ENCODE measurements at places on chromosomes 7 and 10. TPM values are rescaled to one million over a fixed set of nuclear protein-coding genes. Genes with fewer than 3 reads are reported as not detected.

GRCh38 chr7:122040147-122040546 is 103.9 kb downstream of the AASS start:
- H3K4me3 ChIP-seq: no peak overlapping the region
- no peaks in the 10 kb centered on the region for H3K4me1 ChIP-seq
- no peak overlapping the region for H3K27ac ChIP-seq
- no peaks in the 10 kb centered on the region for H3K27me3 ChIP-seq
- H3K36me3 ChIP-seq: no peaks in the 10 kb centered on the region

GRCh38 chr10:72331575-72332422 is 22.9 kb downstream of the DNAJB12 start:
- DNase-seq: peak; percentile 97
- no peaks in the 10 kb centered on the region for H3K27me3 ChIP-seq
- H3K36me3 ChIP-seq: no peaks in the 10 kb centered on the region

- DNase-seq: no peak
- no peaks in the 10 kb centered on the region for H3K27me3 ChIP-seq
- H3K27ac ChIP-seq: no peak overlapping the region
- no peak overlapping the region for H3K4me3 ChIP-seq
Measured at GRCh38 chr7:80520199-80520598, 8.3 kb upstream of the GNAT3 start.

- no peak overlapping the region for H3K4me3 ChIP-seq
- no peak for DNase-seq
- no peaks in the 10 kb centered on the region for H3K36me3 ChIP-seq
- no peaks in the 10 kb centered on the region for H3K4me1 ChIP-seq
- H3K27me3 ChIP-seq: no peaks in the 10 kb centered on the region
Measured at GRCh38 chr10:58919927-58920654, 256.4 kb upstream of the PHYHIPL start.

VAX1 gene
- not detected for total RNA-seq

GRCh38 chr7:33558549-33559323 is 346.6 kb upstream of the BMPER start:
- no peaks in the 10 kb centered on the region for H3K36me3 ChIP-seq
- no peaks in the 10 kb centered on the region for H3K4me1 ChIP-seq
- DNase-seq: no peak

- peaks cover 39% of the 10 kb centered on the region for H3K4me1 ChIP-seq
- no peak for DNase-seq
- no peaks in the 10 kb centered on the region for H3K27me3 ChIP-seq
Measured at GRCh38 chr10:5507649-5508131, 8.3 kb upstream of the CALML5 start.

PODXL gene
- 36.9 TPM for total RNA-seq

GRCh38 chr7:2622869-2623697 is 8.7 kb upstream of the TTYH3 start:
- peaks cover 21% of the 10 kb centered on the region for H3K4me1 ChIP-seq
- no peak overlapping the region for H3K4me3 ChIP-seq
- H3K27ac ChIP-seq: no peak overlapping the region
- no peak for DNase-seq

GRCh38 chr10:119768455-119769094 is 42.7 kb downstream of the INPP5F start:
- no peaks in the 10 kb centered on the region for H3K27me3 ChIP-seq
- no peaks in the 10 kb centered on the region for H3K36me3 ChIP-seq
- no peak overlapping the region for H3K27ac ChIP-seq
- DNase-seq: no peak
- no peak overlapping the region for H3K4me3 ChIP-seq

DNA sequence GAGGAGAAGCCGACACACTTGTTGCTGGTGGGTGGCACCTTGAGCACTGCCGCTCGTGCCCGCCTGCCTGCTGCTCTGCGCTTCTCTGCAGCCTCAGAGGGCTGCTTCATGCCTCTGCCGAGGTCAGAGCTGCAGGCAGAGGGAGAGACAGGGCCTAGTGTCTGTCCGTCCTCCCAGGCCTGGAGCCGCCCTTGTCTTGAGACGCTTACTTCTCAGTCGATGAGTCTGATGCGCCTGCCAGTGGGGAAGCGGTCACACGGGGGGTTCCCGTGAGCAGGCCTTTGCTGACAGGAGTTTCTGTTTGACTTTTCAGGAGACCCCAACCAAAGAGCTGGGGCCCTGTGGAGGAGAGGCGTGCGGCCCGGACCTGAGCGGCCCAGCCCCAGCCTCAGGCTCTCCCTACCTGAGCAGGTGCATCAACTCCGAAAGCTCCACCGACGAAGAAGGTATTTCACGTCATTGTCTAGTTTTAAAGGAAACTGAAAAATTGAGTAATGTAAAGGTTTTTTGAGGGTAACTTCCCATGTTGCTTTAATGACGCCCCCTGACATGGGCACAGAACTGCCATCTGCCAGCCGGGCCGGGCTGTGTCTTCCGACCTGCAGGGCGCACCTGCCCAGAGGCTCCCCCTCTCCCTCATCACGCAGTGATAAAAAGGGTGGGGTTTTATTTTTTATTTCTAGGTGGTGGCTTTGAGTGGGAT is 7.8 kb upstream of the BHLHA15 start:
- peaks cover 12% of the 10 kb centered on the region for H3K36me3 ChIP-seq
- H3K27me3 ChIP-seq: no peaks in the 10 kb centered on the region
- DNase-seq: no peak
- no peak overlapping the region for H3K4me3 ChIP-seq
- H3K4me1 ChIP-seq: no peaks in the 10 kb centered on the region

- peaks cover 8% of the 10 kb centered on the region for H3K36me3 ChIP-seq
- H3K4me1 ChIP-seq: peaks cover 17% of the 10 kb centered on the region
- peak overlapping the region; percentile 29 for H3K27ac ChIP-seq
- DNase-seq: peak; percentile 60
- no peaks in the 10 kb centered on the region for H3K27me3 ChIP-seq
Measured at GRCh38 chr7:128084896-128085608, 53.8 kb upstream of the LRRC4 start.

SPDYE17 gene
- not detected for total RNA-seq

DNA sequence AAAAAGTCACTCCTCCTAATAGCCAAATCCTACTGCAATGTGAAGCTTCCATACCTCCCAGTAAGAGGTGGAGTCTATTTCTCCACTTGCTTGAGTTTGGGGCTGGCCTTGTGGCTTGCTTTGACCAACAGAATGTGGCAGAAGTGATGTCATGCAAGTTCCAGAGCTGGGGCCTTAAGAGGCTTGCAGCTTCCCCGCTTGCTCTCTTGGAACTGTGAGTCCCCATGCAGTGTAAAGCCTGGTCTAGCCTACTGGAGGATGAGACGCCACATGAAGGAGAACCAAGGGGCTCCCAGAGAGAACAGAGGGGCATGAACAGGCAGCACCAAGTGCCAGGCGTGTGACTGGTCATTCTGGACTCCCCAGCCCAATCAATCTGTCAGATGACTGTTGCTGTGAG is 58.6 kb upstream of the OPALIN start:
- no peaks in the 10 kb centered on the region for H3K27me3 ChIP-seq
- no peaks in the 10 kb centered on the region for H3K36me3 ChIP-seq
- H3K27ac ChIP-seq: no peak overlapping the region

LIPN gene
- not detected for total RNA-seq

DNA sequence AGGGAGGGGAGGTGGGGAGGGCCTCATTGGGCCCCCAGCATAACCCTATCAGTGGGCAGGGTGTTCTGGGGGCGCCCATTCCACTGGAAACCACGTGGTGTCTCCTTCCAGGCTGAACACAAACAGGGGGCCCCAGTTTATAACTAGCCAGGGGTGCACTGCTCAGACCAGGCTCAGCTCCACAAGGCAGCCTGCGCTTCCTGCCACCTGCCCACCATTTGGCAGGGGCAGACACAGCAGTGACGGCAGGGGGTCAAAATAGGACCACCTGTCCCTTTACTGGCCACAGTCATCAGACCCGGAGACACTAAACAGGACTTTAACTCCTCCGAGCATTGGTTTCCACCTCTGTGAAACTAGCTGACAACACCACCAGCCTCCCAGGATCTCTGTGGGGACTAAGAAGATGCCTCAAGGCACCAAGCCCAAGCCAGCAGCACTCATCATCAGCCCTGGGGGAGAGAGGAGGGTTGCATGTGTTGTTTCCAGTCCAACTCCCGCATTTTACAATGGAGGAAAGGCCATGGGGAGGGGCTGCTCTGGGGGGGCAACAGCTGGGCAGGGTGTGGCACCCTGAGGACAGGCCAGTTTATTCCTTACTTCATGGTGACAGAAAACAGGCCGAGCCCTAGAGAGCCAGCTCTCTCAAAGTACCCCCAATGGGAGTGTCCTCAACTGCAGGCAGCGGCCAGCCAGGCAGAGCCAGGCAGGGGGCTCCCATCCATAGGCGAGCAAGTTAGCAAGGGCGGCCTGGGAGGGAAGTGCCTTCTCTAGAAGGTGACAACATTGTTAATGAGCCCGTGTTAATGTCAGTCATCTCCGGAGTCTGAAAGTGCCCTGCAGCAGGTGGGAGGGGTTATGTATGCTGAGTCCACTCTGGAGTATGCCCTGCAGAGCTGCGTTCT is 127.6 kb downstream of the TNS3 start:
- peak overlapping the region; percentile 92 for H3K27ac ChIP-seq
- no peaks in the 10 kb centered on the region for H3K36me3 ChIP-seq
- H3K4me3 ChIP-seq: no peak overlapping the region
- H3K4me1 ChIP-seq: peaks cover 75% of the 10 kb centered on the region

- DNase-seq: no peak
- H3K27ac ChIP-seq: no peak overlapping the region
- H3K27me3 ChIP-seq: no peaks in the 10 kb centered on the region
- no peak overlapping the region for H3K4me3 ChIP-seq
- no peaks in the 10 kb centered on the region for H3K36me3 ChIP-seq
Measured at GRCh38 chr10:59745163-59745650, 8.0 kb downstream of the MRLN start.

- no peaks in the 10 kb centered on the region for H3K36me3 ChIP-seq
- no peaks in the 10 kb centered on the region for H3K4me1 ChIP-seq
- H3K27me3 ChIP-seq: no peaks in the 10 kb centered on the region
- H3K4me3 ChIP-seq: no peak overlapping the region
- no peak overlapping the region for H3K27ac ChIP-seq
Measured at GRCh38 chr7:130961128-130961601, 227.2 kb upstream of the KLF14 start.

GRCh38 chr10:3654980-3655379 is 130.0 kb downstream of the KLF6 start:
- peaks cover 5% of the 10 kb centered on the region for H3K4me1 ChIP-seq
- no peak overlapping the region for H3K4me3 ChIP-seq
- no peaks in the 10 kb centered on the region for H3K27me3 ChIP-seq
- H3K27ac ChIP-seq: no peak overlapping the region
- no peak for DNase-seq
- H3K36me3 ChIP-seq: no peaks in the 10 kb centered on the region

DNA sequence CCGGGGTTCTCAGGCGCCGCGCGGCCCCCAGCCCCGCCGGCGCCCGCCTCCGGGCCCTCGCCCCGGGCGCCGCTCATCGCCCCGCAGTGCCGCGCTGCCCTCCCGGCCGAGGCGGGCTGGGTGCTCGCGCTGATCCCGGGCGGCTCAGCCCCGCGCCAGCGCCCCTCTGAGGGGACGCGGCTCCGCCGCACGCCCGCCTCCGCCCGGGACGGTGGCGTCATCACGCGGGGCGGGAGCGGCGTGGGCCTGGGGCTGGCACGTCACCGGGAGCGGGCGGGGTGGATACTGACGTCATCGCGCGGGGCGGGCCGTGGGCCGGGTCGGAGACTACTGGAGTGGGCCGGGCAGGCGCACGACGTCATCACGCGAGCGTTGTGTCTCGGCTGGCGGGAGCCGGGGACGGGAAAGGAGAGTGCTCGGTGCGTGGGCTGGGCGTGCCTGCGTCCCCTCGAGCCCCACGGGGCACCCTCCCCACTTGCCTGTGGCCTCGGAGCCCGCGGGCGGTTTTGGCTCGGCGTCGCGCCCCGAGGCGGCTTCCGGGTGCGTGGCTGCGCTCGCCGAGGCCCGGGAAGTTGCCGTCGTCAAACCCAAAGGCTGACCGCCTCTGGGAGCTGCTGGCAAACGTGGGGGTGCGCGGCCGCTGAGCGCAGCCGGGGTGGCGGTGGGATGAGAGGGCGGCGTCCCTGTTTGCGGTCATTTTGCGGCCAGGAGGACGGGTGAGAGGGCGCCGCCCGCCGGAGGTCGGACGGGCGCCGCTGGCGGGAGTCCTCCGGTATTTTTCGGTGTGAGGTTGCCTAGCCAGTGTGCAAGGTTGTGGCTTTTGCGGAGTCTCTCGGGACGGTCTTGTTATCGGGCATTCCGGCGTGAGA is at the start of gene ESYT2:
TSS of gene ESYT2 (minus strand) at position 168 of the 869 bp plus-strand sequence. CDS start at position 77, 91 bp downstream.
- peak within 1 kb of the TSS; percentile 100 for H3K27ac ChIP-seq
- DNase-seq: peak; percentile 98
- H3K36me3 ChIP-seq: no peaks in the 10 kb centered on the region
- H3K4me3 ChIP-seq: peak within 1 kb of the TSS; percentile 85

ADIRF gene
- total RNA-seq: 113 TPM

- H3K4me1 ChIP-seq: peaks cover 6% of the 10 kb centered on the region
- no peaks in the 10 kb centered on the region for H3K36me3 ChIP-seq
- DNase-seq: no peak
- no peak overlapping the region for H3K4me3 ChIP-seq
- no peaks in the 10 kb centered on the region for H3K27me3 ChIP-seq
Measured at GRCh38 chr10:108970016-108970415, 953.3 kb downstream of the XPNPEP1 start.

- no peak overlapping the region for H3K27ac ChIP-seq
- DNase-seq: no peak
- no peak overlapping the region for H3K4me3 ChIP-seq
- peaks cover 7% of the 10 kb centered on the region for H3K4me1 ChIP-seq
Measured at GRCh38 chr7:155785536-155785935, 26.7 kb downstream of the SHH start.

GRCh38 chr10:34850558-34850957 is 35.5 kb upstream of the PARD3 start:
- H3K4me3 ChIP-seq: no peak overlapping the region
- no peaks in the 10 kb centered on the region for H3K36me3 ChIP-seq
- DNase-seq: no peak
- no peak overlapping the region for H3K27ac ChIP-seq
